Fibroblast of the aortic adventitia (primary cell): ENCODE measurements at places on chromosomes 4 and X. TPM values are rescaled to one million over a fixed set of nuclear protein-coding genes. Genes with fewer than 3 reads are reported as not detected.

C4orf36 gene
- total RNA-seq: 0.81 TPM in 1 of 2 replicates, not detected in the other

FGF5 gene
- 0.98 and 55.9 TPM in 2 replicates for total RNA-seq

RAB33A gene
- 3.0 TPM in 1 of 2 replicates, not detected in the other for total RNA-seq

TRPC5OS gene
- total RNA-seq: not detected in 2 replicates

CSAG2 gene
- total RNA-seq: not detected in 2 replicates

F8A2 gene
- total RNA-seq: not detected in 2 replicates

VCX2 gene
- not detected in 2 replicates for total RNA-seq

EOLA2 gene
- total RNA-seq: 15.5 and 21.8 TPM in 2 replicates

NUDT10 gene
- total RNA-seq: 0.63 and 2.0 TPM in 2 replicates

ASMT gene
- not detected in 2 replicates for total RNA-seq

SPANXA1 gene
- total RNA-seq: not detected in 2 replicates

RRH gene
- total RNA-seq: 0.09 TPM in 1 of 2 replicates, not detected in the other

HSFX4 gene
- total RNA-seq: not detected in 2 replicates

ENPEP gene
- 0.54 and 5.9 TPM in 2 replicates for total RNA-seq

C4orf51 gene
- not detected in 2 replicates for total RNA-seq

SOX3 gene
- not detected in 2 replicates for total RNA-seq

MAGEB17 gene
- not detected in 2 replicates for total RNA-seq

MAGEA12 gene
- total RNA-seq: not detected in 2 replicates

ADH1B gene
- total RNA-seq: 535 and 1,346 TPM in 2 replicates

SLC25A4 gene
- total RNA-seq: 4.3 and 10.8 TPM in 2 replicates

TMEM185A gene
- 6.6 and 13.6 TPM in 2 replicates for total RNA-seq

DACH2 gene
- total RNA-seq: 0.09 TPM in 1 of 2 replicates, not detected in the other

PF4V1 gene
- not detected in 2 replicates for total RNA-seq

FGFBP2 gene
- total RNA-seq: not detected in 2 replicates

CT55 gene
- total RNA-seq: not detected in 2 replicates

ARHGAP6 gene
- 16.9 and 20.9 TPM in 2 replicates for total RNA-seq

XAGE1A gene
- total RNA-seq: not detected in 2 replicates

KLF3 gene
- 22.3 and 41.8 TPM in 2 replicates for total RNA-seq

HSFX1 gene
- total RNA-seq: 0.45 TPM in 1 of 2 replicates, not detected in the other

KIF4A gene
- total RNA-seq: 2.7 and 14.5 TPM in 2 replicates

PAK3 gene
- 0.90 and 3.7 TPM in 2 replicates for total RNA-seq

USP51 gene
- total RNA-seq: 2.2 and 3.8 TPM in 2 replicates

MAGEC1 gene
- total RNA-seq: not detected in 2 replicates

GAGE12E gene
- total RNA-seq: not detected in 2 replicates

CCSER1 gene
- under 0.01 TPM in 1 of 2 replicates, not detected in the other for total RNA-seq

NDUFC1 gene
- total RNA-seq: 29.1 and 34.4 TPM in 2 replicates

EXOC1L gene
- total RNA-seq: not detected in 2 replicates

CCNB3 gene
- total RNA-seq: 0.09 and 0.82 TPM in 2 replicates

CLGN gene
- total RNA-seq: 4.1 and 19.3 TPM in 2 replicates

C4orf33 gene
- total RNA-seq: 11.5 and 17.5 TPM in 2 replicates

SHOX gene
- not detected in 2 replicates for total RNA-seq

RTL3 gene
- 0.27 TPM in 1 of 2 replicates, not detected in the other for total RNA-seq

TLL1 gene
- total RNA-seq: 0.09 and 1.5 TPM in 2 replicates

PDGFRA gene
- 707 and 865 TPM in 2 replicates for total RNA-seq

GCNA gene
- 2.3 and 2.4 TPM in 2 replicates for total RNA-seq

USP27X gene
- 2.8 and 2.9 TPM in 2 replicates for total RNA-seq

F8A3 gene
- total RNA-seq: 0.72 and 0.82 TPM in 2 replicates

ZNF711 gene
- 0.09 and 2.0 TPM in 2 replicates for total RNA-seq

TASL gene
- total RNA-seq: not detected in 2 replicates

TMEM47 gene
- total RNA-seq: 25.3 and 68.1 TPM in 2 replicates
